T-helper 2 cell (primary cell): ENCODE measurements at places on chromosomes 1 and 21.

- no peak for DNase-seq
Measured at GRCh38 chr21:37338671-37339551, 27.7 kb upstream of the DYRK1A start.

- DNase-seq, result no peak
Measured at GRCh38 chr1:170664828-170665612, 1.1 kb downstream of the PRRX1 start.

- no peak for DNase-seq
Measured at GRCh38 chr1:11024154-11024873, 11.9 kb downstream of the TARDBP start.

GRCh38 chr1:31428436-31429221 lies 15.6 kb downstream of the SERINC2 start:
- no peak for DNase-seq

DNA sequence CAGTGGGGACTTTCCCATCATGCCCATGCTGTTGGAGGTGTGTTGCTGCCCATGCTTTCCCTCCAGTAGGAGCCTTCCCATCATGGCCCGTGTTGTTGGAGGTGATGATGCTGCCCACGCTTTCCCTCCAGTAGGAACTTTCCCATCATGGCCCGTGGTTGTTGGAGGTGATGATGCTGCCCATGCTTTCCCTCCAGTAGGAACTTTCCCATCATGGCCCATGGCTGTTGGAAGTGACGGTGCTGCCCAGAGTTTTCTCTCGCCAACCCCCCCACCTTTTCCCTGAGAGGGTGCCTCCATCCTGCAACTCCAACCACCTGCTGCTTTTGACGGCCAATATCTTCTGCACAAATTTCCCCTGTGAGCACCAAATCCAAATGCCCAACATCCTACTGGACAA lies 205.7 kb downstream of the TOMM20 start:
- DNase-seq, result no peak

GRCh38 chr1:159952932-159953331 lies 1.1 kb downstream of the SLAMF9 start:
- DNase-seq, result no peak
